Cardiac ventricle fibroblast (primary cell): ENCODE measurements at places on chromosomes 6 and 20. TPM values are rescaled to one million over a fixed set of nuclear protein-coding genes. Genes with fewer than 3 reads are reported as not detected.

MYO6 gene
- 7.0 and 8.4 TPM in 2 replicates for total RNA-seq

BYSL gene
- total RNA-seq = 6.9 and 9.5 TPM in 2 replicates

FAM162B gene
- total RNA-seq = 1.3 and 2.4 TPM in 2 replicates

NFATC2 gene
- total RNA-seq = 0.05 and 0.31 TPM in 2 replicates

SULF2 gene
- total RNA-seq = 16.9 and 30.5 TPM in 2 replicates

SLC22A7 gene
- not detected in 2 replicates for total RNA-seq

SNAP25 gene
- total RNA-seq = 0.31 and 0.49 TPM in 2 replicates

SLC22A3 gene
- total RNA-seq = 4.5 and 6.3 TPM in 2 replicates

NRN1 gene
- total RNA-seq = 0.10 and 0.12 TPM in 2 replicates

CCDC170 gene
- total RNA-seq = 0.15 and 0.31 TPM in 2 replicates

NFKBIE gene
- 6.2 and 6.5 TPM in 2 replicates for total RNA-seq

RIPPLY2 gene
- total RNA-seq = not detected in 2 replicates

TMEM200A gene
- 0.98 and 1.00 TPM in 2 replicates for total RNA-seq

NCOA7 gene
- total RNA-seq = 26.2 and 42.1 TPM in 2 replicates

EYA2 gene
- total RNA-seq = 0.49 and 1.6 TPM in 2 replicates

DYNLRB1 gene
- 117 and 129 TPM in 2 replicates for total RNA-seq

TUBB2B gene
- not detected in 2 replicates for total RNA-seq

FAM209A gene
- total RNA-seq = not detected in 2 replicates

NDRG3 gene
- total RNA-seq = 18.8 and 19.6 TPM in 2 replicates

QKI gene
- 121 and 122 TPM in 2 replicates for total RNA-seq

GLP1R gene
- total RNA-seq = not detected in 2 replicates

ENPP5 gene
- 0.39 and 1.3 TPM in 2 replicates for total RNA-seq

TUBE1 gene
- 12.4 and 28.8 TPM in 2 replicates for total RNA-seq

SERPINB1 gene
- 12.2 and 16.8 TPM in 2 replicates for total RNA-seq

OR2B6 gene
- total RNA-seq = not detected in 2 replicates

LCA5 gene
- 3.9 and 4.7 TPM in 2 replicates for total RNA-seq

POU3F2 gene
- total RNA-seq = not detected in 2 replicates

ZSCAN23 gene
- 1.4 and 1.5 TPM in 2 replicates for total RNA-seq

ASIP gene
- not detected in 2 replicates for total RNA-seq

COL21A1 gene
- 30.8 and 51.1 TPM in 2 replicates for total RNA-seq
